ENCODE measurements at places on chromosomes 3 and 15. TPM values are rescaled to one million over a fixed set of nuclear protein-coding genes. Genes with fewer than 3 reads are reported as not detected.

RBPMS2 gene
- total RNA-seq: under 0.01 TPM

IQSEC1 gene
- 19.0 TPM for total RNA-seq

RLBP1 gene
- not detected for total RNA-seq

ENTPD3 gene
- not detected for total RNA-seq

GRK7 gene
- total RNA-seq: under 0.01 TPM

GSK3B gene
- 48.9 TPM for total RNA-seq

NAA50 gene
- 299 TPM for total RNA-seq

GALNT15 gene
- total RNA-seq: 3.4 TPM

C3orf20 gene
- not detected for total RNA-seq

PTH1R gene
- total RNA-seq: 1.00 TPM

CCDC13 gene
- total RNA-seq: 0.33 TPM

SLC51A gene
- total RNA-seq: 0.25 TPM

SCN11A gene
- total RNA-seq: under 0.01 TPM

CTXND1 gene
- total RNA-seq: under 0.01 TPM

IL17RD gene
- 6.5 TPM for total RNA-seq

SNX4 gene
- total RNA-seq: 37.6 TPM

HRG gene
- not detected for total RNA-seq

LRRC49 gene
- 19.7 TPM for total RNA-seq
